ENCODE measurements at places on chromosomes 13 and 19.

DNA sequence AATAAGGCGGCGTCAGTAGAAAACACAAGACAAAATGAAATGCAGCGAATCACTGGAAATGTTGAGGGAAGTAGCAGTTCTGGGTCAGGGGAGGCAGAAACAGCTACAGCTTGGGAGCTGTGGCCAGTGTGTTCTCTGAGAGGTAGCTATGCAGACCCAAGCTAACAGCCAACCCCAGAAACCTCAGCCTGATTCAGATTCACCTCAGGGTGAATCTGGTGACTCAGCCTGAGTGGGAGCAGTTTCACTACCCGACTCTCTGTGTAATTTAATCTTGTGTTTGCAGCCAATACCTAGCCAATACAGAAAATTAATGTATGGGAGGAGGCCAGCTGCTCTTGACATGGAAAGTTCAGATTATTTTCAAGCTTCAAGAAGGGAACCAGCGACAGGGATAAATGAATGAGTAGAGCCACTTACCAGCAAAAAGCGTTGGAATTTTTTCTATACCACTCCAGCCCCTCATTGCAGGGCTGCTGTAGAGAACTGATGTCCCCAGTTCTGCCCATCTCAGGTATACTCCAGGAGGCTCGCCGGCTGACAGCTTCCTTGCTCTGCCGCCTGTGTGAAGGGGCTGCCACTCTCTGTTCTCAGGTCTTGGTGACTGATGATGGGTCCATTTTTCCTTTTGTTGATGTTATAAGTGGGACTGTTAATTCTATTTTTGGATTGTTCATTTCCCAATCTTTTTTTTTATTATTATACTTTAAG, 8.9 kb downstream of the IGFL3 start:
- peak; percentile 66 for DNase-seq

DNA sequence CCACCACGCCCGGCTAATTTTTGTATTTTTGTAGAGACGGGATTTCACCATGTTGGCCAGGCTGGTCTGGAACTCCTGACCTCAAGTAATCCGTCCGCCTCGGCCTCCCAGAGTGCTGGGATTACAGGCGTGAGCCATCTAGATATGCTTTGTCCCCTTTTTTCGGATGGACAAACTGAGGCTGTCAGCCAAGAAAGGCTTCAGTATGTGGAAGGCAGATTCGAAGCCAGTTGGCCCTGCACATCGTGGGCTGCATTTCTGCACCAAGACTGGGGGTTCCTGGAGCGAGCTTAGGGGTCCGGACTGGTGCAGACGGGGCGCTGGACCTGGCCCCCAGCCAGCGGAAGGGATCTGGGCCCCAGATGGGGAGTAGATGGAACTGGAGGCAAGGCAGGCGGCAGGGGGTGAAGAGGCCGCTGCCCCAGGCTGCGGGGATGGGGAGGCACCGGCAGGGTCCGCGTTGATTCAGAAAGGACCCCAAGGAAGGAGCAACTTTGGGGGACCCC, 9.7 kb upstream of the JUND start:
- DNase-seq = no peak

GRCh38 chr13:97179501-97179900, 42.6 kb upstream of the MBNL2 start:
- DNase-seq = no peak

GRCh38 chr13:28569886-28570285, 75.0 kb upstream of the FLT1 start:
- no peak for DNase-seq

DNA sequence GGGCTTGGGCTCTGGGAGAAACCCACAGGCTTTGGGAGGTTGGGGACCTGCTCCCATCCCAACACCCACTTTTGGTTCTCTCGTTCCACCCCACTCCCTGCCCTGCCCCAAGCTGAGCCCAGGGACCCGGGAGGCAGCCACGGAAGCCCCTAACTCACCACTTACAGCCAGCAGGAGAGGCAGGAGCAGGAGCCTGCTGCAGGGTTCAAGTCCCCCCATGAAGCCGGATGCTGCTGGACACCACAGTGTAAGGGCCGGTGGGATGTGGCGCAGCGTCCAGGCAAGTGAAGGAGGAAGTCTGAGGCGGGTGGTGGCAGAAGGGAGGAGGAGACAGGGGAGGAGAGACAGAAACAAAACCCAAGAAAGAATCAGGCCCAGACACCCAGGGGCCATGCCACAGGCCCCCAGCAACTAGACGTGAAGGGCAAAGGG, at the start of gene TYROBP:
TSS of gene TYROBP (minus strand) at position 286 of the 432 bp plus-strand sequence. CDS start at position 219, 67 bp downstream.
- DNase-seq = no peak

- DNase-seq = no peak
Measured at GRCh38 chr13:20637811-20638210, 65.7 kb upstream of the IL17D start.

DNA sequence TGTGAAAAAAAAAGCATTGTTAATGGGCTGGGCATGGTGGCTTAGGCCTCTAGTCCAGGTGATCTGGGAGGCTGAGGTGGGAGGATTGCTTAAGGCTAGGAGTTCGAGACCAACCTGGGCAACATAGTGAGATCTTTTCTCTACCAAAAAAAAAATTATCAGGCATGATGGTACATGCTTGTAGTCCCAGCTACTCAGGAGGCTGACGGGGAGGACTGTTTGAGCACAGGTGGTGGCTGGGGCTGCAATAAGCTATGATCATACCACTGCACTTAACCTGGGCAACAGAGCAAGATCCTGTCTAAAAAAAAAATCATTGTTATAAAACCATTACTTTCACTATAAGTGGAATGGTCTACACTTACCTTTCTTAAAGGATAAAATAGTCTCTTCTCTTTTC, 30.4 kb downstream of the GPC6 start:
- no peak for DNase-seq

DNA sequence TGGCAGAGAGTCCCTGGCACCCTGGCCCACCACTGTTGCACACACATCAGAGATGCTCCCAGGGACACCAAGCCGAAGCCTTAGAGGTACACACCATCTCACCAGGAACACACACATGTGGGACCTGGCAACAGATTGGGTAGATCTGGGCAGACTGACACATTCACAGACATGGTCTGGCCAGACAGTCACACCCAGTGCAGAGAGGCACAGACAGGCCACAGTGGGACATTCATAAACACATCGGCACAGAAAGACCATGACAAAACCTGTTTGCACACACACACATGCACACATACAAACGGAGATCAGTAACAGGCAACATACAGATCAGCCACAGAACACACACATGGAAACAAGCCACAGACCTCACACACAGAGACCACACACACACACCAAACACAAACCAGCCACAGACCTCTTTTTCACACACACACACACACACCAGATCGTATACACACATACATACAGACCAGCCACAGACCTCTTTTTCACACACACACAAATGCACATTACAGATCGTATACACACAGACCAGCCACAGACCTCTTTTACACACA, 6.3 kb upstream of the JUNB start:
- DNase-seq = peak; percentile 20

DNA sequence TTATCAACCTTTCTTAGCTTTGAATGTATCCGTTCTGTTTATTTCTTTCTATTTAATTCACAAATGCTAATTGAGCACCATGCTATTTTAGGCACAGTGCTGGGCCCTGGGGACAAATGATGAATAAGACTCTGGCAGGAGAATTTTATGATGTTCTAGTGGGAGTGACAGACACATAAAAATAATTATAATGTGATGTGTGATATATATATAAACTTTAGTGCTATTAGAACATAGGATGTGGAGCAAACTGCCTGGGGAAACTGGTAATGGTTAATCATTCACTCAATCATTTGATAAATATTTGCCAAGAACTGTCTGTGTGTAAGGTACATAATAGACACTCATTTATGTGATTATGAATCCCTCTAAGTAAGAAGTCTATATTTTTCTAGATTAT, 50.7 kb upstream of the FRY start:
- no peak for DNase-seq

DNA sequence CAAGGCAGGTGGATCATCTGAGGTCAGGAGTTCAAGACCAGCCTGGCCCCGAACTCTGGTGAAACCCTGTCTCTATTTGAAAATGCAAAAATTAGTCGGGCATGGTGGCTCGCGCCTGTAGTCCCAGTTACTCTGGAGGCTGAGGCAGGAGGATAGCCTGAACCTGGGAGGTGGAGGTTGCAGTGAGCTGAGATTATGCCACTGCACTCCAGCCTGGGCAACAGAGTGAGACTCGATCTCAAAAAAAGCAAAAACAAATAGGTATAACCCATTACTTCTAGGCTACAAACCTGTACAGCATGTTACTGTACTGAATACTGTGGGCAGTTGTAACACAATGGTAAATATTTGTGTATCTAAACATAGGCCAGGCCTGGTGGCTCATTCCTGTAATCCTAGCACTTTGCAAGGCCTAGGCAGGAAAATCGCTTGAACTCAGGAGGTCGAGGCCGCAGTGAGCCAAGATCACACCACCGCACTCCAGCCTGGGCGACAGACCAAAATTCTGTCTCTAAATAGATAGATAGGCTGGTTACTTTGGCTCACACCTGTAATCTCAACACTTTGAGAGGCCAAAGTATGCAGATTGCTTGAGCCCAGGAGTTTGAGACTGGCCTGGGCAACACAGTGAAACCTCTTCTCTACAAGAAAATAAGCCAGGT, 63.5 kb downstream of the MYO9B start:
- DNase-seq = no peak

GRCh38 chr19:21164541-21164940, 22.7 kb downstream of the ZNF431 start:
- DNase-seq = no peak

DNA sequence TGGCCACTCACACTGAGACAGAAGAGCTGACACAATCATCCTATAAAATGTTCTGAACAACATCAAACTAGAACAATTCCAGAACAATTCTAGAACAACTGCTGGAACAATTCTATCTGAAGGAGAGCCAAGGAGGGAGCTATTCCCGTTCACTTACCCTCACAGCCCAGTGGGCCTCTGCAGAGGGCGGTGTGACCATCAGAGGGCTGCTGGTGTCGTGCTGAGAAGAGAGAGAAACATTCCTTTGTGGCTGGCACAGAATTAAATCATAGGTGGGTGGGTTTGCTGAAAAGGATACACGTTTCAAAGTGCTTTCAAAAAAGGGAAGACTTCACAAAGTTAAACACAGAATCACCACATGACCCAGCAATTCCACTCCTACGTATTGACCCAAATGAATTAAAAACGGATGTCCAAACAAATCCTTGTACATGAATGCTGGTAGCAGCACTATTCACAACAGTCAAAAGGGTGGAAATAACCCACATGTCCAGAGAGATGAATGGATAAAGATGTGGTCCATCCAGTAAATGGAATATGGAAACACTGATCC, 34.9 kb downstream of the EPS15L1 start:
- no peak for DNase-seq

GRCh38 chr13:28864544-28864943, 44.4 kb downstream of the MTUS2 start:
- DNase-seq = no peak

- no peak for DNase-seq
Measured at GRCh38 chr13:40534456-40534855, 132.0 kb downstream of the FOXO1 start.

- DNase-seq = no peak
Measured at GRCh38 chr19:41587101-41587837, 11.3 kb downstream of the CEACAM21 start.

DNA sequence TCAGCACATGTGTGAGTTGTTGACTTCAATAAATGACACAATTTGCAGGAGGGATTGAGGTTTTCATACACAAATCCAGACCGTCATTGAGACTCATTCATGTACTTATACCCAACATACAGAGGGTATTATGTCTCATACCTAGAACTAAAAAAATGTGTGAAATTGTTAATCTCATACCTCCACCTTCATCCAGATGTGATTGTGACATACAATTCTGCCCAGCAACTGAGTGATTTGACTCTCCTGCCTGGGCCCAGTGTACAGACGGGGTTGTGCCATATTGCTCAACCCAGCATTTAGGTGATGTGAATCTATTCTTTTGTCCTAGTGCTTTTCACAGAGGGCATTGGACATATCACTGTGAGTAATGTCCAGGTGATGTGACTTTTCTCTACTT, 12.6 kb upstream of the ZNF681 start:
- no peak for DNase-seq

GRCh38 chr13:32722340-32722739, 136.1 kb downstream of the PDS5B start:
- DNase-seq = no peak

DNA sequence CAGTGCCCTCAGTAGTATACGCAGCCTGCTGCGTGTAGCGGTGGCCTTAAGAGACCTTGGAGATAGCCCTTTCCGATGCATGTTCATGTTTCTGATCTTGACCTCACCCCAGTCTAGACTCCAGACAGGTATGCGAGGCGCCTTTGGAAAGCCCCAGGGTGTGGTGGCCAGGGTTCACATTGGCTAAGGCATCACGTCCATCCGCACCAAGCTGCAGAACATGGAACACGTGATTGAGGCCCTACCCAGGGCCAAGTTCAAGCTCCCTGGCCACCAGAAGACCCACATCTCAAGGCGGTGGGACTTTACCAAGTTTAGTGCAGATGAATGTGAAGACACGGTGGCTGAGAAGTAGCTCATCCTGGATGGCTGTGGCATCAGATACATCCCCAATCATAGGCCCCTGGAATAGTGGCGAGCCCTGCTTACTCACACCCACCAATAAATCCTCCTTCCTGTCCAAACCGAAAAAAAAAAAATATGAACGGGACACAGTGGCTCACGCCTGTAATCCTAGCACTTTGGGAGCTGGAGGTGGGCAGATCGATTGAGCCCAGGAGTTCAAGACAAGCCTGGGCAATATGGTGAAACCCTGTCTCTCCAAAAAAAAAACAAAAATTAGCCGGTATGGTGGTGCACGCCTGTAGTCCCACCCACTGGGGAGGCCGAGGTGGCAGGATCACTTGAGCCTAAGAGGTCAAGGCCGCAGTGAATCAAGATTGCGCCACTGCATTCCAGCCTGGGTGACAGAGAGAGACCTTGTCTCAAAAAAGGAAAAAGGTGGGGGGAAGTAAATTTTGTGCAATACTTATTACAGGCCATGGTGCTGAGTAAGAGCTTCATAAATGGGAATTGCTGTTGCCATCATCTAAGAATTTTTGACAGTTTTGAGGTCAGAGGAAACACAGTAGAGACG, 12.4 kb upstream of the CBLC start:
- no peak for DNase-seq

DNA sequence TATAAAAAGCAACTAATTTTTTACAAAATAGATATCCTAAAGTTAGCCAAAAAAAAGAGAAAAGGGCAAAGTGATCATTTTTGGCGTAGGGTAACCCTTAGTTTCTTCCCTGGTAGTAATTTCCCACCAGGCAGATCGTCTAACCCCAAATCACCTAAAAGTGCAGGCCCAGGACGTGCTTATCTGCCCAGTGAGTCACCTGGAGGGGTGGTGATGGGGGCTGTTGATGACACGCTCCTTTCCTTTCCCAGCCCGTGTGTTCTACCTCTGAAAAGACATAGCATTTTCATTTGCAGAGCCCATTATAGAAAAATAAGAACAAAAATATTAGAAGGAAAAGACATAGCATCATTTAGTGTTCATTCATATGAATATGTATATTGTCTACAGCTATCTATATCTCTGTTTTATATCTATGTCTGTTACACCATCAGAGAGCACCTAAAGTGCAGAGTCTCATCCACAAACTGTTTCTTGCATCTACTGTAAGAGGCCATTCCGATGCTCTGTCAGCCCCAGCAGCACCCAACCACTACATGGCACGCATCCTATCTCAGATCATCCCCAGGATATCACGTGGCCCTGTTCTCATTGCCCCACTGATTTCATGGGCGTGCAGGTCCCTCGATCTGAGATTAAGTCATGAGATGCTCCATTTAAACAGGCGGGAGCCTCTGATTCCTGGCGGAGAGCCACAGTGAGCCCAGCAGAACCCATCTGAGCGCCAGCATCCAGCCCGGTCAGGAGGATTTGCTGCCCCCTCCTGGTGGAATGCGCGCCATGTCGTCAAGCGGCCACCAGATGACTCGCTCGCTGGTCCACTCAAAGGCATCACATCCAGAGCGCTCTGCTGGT, 8.5 kb upstream of the LILRB3 start:
- DNase-seq = peak; percentile 91

Data from stimulated activated CD4-positive, alpha-beta T cell treated with anti-CD3 and anti-CD28 coated beads, Interleukin-4, amount 100 ng/mL, for 24 hours (primary cell).